ENCODE measurements at places on chromosomes 2 and 18.

DNA sequence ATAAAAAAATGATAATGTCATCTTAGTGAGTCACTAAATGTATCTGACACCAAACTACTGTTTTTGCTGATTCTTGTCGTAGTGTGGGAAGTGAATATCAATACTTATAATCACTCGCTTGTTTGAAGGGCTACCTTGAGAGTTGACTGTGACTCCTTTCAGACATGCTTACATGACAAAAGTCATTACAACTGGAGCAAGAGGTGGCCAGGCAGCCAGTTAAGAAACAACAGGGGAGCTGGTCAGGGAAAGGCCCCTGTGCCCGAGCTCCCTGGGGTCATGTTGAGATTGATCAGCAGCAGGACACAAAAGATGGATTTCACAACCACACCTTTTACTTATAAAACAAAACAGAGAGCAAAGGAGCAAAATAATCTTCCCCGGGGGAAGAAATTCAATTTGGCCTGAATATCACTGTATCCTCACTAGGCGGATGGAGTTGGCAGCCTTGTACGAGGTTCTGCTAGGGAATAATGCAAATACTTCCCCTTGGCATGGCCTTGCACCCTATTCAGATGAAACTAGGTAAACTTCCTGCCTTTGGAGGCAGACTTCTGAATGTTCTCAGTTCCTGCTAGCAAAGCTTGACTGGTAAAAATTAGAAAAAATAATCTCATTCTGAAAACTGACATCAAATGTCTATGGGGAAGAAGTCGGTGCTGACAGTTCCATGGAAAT lies 101.2 kb downstream of the DYNC1I2 start:
- DNase-seq: no peak

DNA sequence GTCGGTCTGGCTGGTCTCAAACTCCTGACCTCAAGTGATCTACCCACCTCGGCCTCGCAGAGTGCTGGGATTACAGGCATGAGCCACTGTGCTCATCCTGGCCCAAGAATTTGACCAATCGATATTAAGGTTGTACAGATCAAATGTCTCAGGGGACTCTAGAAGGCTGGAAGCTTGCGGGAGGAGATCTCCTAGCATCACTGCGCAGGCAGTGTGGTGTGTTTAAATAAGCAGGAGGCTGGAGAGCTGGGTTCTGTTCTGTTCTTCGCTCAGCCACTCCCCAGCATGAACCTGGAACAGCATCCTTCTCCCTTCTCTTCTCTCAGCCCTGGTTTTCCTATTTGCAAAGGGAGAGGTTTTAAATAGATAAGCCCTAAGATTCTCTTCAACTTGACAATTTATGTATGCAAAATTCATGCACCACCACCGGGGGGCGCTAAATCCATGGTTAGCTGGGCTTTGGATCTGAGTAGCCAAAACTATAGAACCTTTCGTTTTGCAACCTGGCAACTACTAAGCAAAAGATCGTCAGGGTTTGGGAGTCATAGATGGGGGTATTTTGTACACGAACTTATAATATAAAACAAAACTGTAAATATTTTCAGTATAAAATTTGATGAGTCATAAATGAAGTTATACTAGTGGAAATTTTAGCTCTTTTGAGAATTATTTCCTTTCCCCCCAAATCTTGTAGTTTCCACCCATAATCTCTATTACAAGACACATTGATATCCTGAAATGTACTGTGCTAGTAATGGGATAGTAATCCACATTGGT lies 60.6 kb downstream of the SLC16A14 start:
- peak; percentile 76 for DNase-seq

GRCh38 chr18:26971409-26971808 lies 105.9 kb upstream of the AQP4 start:
- no peak for DNase-seq

DNA sequence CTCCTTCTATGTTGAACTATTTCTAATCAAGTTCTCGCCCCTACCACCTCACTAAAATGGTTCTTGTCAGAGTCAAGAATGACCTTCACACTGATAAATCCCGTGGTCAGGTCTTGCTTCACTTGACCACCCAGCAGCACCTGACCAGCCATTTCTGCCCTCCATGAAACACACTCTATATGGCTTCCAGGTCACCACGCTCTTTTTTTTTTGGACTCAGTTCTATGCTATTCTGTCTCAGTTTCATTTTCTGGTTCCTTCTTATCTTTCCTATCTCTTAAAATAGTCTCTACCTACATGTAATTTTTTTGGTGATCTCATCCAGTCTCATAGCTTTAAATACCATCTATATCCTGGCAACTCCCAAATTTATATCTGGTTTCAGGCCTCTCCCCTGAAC lies 11.4 kb downstream of the EIF2AK3 start:
- no peak for DNase-seq

DNA sequence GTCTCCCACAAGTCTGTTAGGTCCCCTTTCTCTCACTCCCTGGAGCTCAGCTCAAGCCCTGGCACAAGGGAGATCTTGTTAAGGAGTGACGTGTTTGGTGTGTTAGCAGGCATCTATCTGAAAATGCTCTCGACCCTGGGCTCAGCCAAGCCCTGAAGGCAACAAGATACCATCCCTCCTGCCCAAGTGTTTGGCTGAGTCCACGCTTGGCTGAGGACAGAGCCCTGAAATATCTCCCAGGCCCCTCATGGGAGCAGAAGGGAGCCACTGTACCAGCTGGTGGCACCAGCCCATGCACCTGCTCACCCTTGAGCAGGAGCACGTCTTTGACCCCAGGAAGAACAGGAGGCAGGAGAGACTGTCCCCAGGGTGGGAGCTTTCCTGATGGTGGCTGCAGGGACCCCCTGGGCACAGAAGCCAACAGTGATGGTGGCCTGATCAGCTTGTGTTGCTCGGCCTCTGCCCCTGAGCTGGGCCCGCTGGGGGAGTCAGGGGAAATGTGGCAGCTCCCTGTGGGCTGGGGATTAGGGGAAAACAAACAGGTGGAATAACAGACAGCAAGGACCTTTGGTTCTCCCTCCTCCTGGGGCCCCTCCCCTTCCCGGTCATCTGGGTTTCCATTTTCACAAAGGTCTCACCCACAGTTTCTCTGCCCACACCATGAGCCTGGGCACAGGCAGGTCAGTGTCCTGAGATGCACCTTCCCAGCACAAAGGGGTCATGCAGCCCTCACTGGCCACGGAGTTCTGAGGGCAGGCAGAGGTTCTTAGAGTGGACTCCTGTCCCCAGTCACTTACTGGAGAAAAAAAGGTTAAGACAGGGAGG lies 91.6 kb downstream of the RHOB start:
- DNase-seq: no peak

DNA sequence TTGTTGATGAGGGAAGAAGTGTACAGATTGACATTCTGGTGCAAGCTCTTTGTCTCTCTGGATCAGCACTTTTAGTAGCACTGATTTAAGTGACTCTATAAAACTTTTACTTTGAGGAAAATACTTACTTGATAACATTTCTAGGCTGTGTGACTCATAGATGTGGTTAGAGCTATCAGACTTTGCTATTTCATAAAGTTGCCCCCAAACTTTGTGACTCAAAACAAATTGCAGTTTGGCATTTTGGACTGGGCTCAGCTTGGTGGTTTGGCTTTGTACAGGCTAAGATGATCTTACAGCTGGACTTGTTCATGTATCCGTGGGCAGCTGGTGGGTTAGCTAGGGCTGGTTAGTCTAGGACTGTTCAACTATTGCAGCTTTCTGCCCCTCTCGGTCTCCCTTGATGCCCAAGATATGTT lies 42.1 kb upstream of the GLS start:
- no peak for DNase-seq

DNA sequence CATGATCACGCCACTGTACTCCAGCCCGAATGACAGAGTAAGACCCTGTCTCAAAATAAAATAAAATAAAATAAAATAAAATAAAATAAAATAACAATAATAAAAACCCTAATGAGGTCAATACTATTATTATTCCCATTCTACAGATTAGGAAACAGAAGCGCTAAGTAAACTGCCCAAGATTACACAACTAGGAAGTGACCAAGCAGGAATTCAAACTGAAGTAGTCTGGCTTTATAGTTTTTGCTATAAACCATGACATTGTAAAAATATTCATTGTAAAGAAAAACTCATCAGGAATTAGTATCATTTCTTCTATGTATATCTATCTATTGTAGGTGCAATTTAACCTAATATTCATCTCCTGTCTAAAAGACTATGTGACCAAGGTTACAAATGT lies 1.2 kb downstream of the PLEKHM3 start:
- no peak for DNase-seq

GRCh38 chr2:165682546-165682945 lies 111.5 kb downstream of the GALNT3 start:
- no peak for DNase-seq

- no peak for DNase-seq
Measured at GRCh38 chr18:9708057-9708433, at the start of gene RAB31. Gene RAB31 (plus strand): TSS chr18:9708301. CDS start chr18:9708406, 105 bp downstream.

DNA sequence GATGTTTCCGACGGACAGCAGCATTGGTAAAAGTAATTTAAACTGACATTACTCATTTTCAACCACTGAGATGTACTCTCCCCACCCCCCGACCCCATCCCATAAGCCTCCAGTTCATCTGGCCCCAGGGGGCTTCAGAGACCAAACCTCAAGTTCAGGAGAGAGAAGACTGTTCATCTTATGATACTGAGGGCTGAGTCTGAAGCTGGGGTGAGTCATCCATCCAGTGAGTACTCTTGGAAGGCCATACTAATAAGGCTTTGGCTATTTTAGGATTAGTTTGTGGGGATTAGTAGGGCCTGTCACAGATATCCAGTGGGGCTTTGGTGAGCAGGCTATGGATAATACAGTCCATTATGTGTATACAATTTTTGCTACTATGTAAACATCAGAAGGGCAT lies 125.3 kb upstream of the APCDD1 start:
- DNase-seq: no peak

DNA sequence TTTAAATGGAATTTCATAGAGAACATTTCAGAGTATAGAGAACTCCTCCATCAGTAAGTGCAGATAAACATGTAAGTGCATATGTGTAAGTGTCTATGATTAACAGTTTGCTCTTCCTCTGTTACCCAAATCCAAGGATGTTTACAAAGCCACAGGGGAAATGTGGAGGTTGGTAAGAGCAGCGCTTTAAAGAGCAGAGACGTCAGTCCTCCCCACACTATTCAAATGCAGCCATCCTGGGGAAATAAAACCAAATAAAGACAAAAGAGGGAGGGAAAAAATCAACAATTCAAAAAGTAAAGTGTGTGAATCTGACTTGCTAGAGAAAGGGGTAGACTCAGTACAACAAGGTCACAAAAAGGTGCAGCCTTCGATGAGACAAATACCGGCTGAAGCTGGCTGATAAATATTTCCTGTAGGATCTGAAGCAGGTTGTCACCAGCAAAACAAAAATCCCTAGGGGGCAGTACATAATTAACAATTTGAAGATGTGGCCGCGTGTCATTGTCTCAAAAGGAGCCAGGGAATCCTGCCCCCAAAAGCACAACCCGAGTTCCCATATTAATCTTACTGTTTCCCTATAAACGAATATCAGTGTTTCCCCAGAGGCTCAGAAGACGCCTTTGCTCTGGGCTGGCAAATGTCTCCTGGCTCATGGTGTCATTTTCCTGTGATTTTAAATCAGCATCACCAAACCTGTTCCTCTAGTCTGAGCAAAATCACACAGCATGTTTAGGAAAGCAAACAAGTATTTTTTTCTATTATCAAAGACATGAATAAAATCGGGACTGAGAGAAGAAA lies 216.5 kb downstream of the CDCA7 start:
- no peak for DNase-seq

GRCh38 chr2:21328177-21328576 lies 204.4 kb downstream of the TDRD15 start:
- no peak for DNase-seq

GRCh38 chr2:137829251-137829650 lies 135.0 kb upstream of the HNMT start:
- DNase-seq: no peak

GRCh38 chr18:69021211-69021805 lies 223.4 kb downstream of the CCDC102B start:
- DNase-seq: no peak

DNA sequence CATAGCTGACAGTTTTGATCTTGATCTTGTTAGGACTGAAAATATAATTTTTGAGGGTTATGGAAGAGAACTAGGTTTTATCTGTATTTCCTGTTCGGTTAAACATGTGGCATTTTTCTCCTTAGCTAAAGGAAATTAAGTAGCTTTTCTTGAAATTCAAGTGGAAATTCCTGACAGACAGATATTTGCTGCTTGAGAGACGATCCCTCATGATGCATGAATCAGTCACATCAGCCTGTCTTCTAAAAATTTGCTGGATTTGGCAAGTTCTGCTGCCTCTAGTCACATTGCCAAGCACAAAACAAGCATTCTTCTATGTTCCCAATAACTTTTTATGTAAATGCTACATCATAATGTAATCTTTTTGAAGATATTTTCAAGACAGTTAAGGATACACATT lies 201.8 kb upstream of the ATP5MC3 start:
- DNase-seq: no peak

DNA sequence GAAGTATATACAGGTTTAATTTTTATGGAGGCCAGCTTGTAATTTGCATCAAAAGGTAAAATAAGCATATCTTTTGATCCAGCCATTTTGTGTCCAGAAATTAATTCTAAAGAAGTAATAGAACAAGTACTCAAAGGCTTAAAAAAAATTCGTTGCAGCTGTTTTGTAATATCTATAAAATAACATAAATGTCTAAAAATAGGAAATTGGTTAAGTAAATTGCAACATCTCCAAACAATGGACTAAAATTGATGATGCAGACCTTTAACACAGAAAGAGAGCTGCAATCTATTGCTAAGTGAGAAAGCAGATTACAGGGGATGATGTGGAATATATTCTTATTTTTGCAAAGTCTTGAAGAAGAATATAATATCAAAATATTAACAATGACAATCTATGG lies 19.4 kb downstream of the AAK1 start:
- no peak for DNase-seq

DNA sequence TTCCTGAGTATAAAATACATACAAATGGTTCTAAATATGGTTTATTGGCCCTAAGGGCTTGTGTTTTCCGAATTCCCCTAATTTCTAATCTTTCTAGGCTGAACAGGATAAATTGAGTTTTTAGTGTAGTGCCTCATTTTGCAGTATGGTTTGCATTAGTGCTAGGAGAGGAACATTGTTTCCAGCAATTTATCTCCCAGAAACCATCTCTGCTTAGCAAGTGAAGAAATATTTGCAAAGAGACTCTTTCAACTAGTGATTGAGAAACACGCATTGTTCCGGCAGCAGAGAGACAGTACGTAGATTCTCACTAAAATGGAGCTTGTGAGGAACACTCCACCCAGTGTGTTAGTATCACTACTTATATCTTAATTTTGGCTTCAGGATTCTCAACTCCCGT lies 177.8 kb upstream of the EPAS1 start:
- no peak for DNase-seq

DNA sequence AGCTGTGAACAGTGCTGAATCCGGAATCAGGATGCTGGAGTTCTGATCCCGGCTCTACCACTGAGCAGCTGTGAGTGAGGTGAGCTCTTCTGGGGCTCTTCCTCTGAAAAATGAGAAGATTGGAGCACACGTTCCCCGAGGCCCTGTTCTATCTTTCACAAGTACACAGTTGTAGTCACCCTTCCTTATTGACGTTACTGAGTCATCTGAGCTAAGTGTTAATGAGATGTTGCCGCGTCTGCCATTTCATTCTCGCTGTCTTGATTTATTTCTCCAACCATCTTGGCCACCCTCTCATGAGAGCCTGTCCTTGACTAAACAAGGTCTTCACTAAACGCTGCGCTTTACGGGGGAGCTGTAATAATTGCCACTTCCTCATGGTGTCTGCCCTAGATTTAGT lies 31.9 kb upstream of the EFR3B start:
- DNase-seq: no peak

Data from stimulated activated CD4-positive, alpha-beta T cell treated with anti-CD3 and anti-CD28 coated beads, Interleukin-15, amount 100 ng/mL, for 1 hour (primary cell).